ENCODE measurements at places on chromosomes 13 and 19. TPM values are rescaled to one million over a fixed set of nuclear protein-coding genes. Genes with fewer than 3 reads are reported as not detected.

Gene HOOK2
- 12.8 TPM for total RNA-seq

Gene LRP3
- 35.2 TPM for total RNA-seq

Gene CYP2B6
- not detected for total RNA-seq

Gene KLK15
- not detected for total RNA-seq

Gene CGB3
- not detected for total RNA-seq

Gene ERICH6B
- not detected for total RNA-seq

Gene RGCC
- 17.0 TPM for total RNA-seq

Gene RYR1
- 0.11 TPM for total RNA-seq

Gene RGS9BP
- total RNA-seq, result 0.22 TPM

Gene SYDE1
- 25.1 TPM for total RNA-seq

Gene OR7D2
- under 0.01 TPM for total RNA-seq

Data from uterine smooth muscle cell (primary cell).